IPS-NIHi11 (cell line): ENCODE measurements at places on chromosomes 2 and 18.

GRCh38 chr2:3317871-3318590, 59.6 kb downstream of the EIPR1 start:
- no peak for DNase-seq

DNA sequence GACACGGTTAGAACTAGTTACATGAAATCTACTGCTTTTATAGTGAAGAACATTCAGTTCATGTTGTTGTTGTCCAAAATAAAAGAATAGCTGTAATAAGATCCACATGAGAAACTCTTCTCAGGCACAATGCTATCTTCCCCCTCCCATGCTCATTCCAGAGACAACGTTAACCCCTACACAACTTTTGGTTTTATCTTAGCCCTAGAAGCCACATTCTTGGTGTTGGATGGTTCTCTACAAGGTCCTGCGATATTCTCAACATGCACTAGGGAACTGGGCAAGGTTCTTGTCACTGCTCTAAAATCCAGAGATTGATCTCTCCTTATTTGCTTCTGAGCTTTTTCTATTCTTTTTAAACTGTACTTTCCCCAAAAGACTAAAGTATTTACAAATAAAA, 51.3 kb upstream of the DNAH7 start:
- no peak for DNase-seq

DNA sequence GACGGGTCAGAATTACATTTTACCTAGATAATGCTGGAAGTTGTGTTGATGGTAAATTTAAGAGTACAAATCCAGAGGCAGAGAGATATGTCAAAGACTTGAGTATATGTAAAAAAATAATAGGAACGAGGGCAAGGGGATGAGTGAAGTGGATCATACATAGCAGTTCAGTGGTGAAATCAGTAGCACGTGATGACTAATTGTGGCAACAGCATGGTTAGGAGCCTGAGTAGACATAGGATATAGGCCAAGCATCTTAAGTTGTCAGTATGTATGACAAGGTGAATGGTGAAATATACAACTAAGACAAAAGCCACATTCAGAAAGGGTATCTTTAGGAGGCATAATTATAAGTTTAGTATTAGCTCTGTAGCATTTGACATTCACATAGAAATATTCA, 826.5 kb upstream of the PIK3C3 start:
- DNase-seq: no peak

DNA sequence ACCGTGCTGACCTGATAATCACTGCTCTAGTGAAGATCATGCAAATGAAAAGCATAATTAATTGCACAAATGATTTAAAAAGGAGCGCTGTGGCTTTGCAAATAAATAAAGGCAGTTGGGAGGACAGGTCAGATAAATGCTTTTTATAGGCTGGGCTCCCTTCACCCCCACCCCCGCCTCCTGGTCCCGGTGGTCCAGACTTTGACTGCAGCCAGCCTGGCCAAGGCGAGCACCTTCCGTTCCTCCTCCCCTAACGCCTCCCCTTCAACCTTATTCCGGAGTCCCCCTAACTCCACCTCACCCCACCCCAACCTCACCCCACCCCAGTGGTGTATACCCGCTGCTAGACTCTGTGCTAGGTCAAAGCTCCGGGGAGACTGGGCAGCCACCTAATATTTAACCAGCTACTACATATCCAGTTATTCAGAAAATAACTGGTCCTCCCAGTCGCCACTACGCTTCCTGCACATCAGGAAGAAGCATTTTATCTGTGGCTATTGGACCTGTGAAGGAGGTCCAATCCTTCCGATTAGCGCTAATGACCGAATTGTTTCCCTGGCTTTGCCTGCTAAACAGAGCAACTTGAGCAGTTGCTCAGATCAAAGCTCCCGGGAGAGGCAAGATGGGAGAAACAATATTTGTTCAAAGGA, 3.7 kb upstream of the SP9 start:
- DNase-seq: no peak

DNA sequence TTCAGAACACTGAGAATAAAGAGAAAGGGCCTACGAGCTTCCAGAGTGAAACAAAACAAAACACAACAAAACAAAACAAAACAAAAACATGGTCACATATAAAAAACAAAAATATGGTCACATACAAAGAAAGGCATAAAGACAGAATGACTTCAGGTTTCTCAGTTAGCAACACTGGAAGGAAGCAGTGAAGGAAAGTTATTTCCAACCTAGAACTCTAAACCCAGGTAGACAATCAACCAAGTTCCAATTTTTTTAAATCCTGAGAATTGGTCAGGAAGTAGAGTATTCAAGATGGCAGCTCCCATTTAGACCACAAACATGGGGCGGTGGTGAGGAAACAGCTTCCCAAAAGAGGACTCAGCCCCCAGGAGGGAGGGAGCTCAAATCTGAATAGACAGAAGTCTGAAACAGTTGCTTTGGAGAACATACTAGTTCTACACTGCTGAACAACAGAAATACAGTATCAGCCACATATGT, 9.1 kb downstream of the DRC1 start:
- DNase-seq: no peak

DNA sequence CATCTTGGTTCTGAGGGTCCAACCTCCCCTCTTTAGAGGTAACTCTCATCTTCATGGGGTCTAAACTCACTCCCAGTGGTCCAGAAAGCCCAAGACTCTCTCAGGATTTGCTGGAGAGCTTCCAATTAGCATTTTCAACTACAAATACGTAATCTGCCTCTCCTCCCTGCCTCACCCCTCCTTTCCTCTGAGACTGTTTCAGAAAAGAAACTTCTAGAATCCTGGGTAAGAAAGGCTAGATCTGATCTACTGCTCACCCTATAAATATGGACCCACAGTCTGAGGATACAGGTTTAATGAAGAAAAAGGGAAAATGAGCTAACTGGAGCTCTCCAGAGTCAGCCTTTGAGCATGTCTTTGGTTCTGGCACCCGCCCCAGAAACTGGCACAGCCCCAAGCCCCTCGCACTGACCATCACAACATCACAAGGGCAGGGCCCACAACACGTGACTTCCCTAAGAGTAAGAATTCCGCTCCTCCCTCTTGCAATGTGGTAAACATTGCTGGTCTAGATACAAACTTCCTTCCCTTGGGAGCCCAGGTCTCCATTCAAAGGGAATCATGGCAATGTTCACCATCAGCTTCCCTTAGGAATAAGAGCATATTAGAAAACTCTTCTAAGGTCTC, 21.7 kb upstream of the IHH start:
- no peak for DNase-seq
